Nephron progenitor cell (in vitro differentiated cells): ENCODE measurements at places on chromosomes 7 and 10.

GRCh38 chr10:128463991-128464760 lies 338.0 kb upstream of the MKI67 start:
- H3K4me3 ChIP-seq = no peak overlapping the region
- no peak overlapping the region for H3K27ac ChIP-seq
- no peaks in the 10 kb centered on the region for H3K36me3 ChIP-seq

DNA sequence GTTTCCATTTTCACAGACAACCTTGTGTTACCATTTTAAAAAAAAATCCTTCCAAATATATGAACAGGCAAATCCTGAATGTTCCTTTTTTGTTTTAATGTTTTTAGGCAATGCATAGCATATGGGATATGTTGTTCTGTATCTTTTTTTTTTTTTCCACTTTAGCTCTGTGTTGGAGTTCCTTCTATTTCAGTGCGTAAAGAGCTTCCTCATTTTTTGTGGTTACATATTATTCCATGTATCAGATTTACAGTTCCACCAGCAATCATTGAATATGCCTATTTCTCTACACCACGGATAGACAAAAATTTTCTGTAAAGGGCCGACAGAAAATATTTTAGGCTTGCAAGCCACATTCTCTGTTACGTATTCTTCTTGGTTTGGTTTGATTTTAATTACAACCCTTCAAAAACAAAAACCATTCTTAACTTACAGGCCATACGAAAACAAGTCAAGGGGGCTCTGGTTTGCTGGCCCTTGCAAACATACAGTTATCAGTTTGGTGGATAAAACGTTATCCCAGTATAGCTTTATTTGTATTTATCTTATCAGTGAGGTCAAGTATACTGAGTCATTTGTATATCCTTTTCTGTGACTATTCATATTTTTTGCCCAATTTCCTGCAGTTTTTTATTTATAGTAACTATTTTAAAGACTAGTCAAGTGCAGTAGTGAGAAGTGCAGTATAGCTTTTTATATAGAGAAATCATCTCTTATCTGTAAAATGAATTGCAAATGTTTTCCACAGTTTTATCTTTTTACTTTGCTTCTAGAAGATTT lies 55.7 kb downstream of the RALA start:
- H3K36me3 ChIP-seq = peaks cover 56% of the 10 kb centered on the region
- no peak overlapping the region for H3K27ac ChIP-seq

DNA sequence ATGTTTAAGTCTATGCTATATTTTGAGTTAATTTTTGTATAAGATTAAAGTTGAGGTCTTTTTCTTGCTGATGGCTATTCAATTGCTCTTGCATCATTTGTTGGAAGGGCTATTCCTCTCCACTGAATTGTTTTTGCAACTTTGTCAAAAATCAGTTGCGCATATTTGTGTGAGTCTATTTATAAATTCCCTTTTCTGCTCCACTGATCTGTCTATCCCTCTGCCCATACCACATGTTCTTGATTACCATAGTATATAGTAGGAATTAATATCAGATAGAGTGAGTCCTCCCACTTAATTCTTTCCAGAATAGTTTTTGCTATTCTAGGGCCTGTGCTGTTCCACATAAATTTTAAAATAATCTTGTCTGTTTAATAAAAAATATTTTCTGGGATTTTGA lies 152.4 kb upstream of the ADCY1 start:
- H3K4me1 ChIP-seq = no peaks in the 10 kb centered on the region
- H3K27me3 ChIP-seq = peaks cover 4% of the 10 kb centered on the region
- no peaks in the 10 kb centered on the region for H3K36me3 ChIP-seq
- H3K27ac ChIP-seq = no peak overlapping the region

DNA sequence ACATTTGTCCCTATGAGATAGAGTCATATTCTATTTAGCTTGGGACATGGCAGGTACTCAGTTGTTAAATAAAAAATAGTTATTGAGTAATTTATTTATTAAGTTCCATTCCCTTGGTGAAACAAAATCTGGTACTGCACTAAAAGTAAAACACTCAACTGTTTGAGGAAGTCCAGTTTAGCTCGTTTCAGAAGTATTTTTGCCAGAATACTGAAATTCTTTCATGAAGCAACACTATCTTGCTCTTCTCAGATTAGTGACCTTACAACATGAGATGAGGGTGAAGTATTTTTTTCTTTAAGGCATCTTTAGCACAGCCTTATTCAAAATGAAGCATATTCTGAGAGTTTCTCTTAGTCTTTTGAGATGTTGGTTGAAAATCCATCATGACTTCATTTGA lies 106.0 kb downstream of the ZNF365 start:
- H3K4me1 ChIP-seq = no peaks in the 10 kb centered on the region
- no peak overlapping the region for H3K27ac ChIP-seq
- DNase-seq = no peak
- H3K4me3 ChIP-seq = no peak overlapping the region

DNA sequence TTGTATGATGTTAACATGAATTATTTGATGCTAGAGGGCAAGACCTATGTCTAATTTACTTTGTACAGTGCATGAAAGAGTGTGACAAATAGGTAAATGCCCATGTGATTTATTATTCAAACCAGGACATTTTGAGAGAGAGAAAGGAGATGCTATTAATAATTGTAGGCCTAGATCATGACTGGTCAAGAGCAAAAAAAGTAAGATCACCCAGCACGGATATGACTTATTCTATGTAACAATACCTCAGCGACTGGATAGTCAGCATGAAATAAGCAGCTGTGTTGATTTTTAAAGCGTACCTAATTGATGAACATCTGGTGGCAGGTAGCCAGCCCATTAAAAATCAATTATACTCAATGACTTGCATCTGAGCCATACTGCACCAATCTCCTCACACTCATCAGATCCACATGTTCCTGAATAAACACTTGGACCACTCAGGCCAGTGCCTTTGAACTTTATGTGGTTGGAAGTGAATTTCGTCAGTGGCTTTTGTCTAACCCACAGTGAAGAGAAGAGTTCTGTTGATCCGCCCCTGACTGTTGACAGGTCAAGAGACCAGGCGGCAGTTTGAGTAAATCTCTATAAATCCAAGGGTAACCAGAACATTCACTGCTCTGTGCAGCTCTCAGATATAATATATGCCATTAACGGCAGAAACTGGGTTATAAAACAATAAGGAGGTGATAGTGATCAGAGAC lies 435.3 kb downstream of the MDFIC start:
- no peak overlapping the region for H3K27ac ChIP-seq
- no peak for DNase-seq
- no peaks in the 10 kb centered on the region for H3K36me3 ChIP-seq
- H3K4me1 ChIP-seq = peaks cover 10% of the 10 kb centered on the region
